ENCODE measurements at places on chromosomes 13 and 19. TPM values are rescaled to one million over a fixed set of nuclear protein-coding genes. Genes with fewer than 3 reads are reported as not detected.
A peak's percentile ranks its signal among the peaks of the same experiment; 100 is the strongest.

DNA sequence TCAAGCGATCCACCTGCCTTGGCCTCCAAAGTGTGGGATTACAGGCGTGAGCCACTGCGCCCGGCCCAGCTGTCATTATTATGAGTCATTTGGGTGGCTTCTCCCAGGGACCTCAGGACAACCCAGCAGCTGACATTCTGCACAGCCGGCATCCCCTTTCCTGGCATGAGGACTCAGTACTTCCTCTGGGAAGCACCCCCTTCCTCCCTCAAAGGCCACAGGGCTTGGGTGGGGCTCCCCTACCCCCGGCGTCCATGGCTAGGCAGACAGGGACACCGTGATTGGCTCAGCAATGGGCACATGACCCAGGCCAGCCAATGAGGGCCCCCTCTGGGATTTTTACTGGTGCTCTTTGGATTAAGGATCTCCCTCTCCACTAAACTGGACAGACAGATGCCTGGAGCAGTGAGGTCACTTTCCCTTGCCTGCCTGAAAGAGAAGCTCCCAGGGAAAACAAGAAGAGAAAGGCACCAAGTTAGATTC, 6.0 kb downstream of the KANK2 start:
- DNase-seq: peak; percentile 80

GRCh38 chr13:53206455-53206854, 177.8 kb downstream of the OLFM4 start:
- no peak for DNase-seq

- no peak for DNase-seq
These were observed 1244.6 kb upstream of the SLC10A2 start for GRCh38 chr13:104310861-104311260.

- DNase-seq: no peak
These were observed 8.6 kb upstream of the ZNF283 start for GRCh38 chr19:43818500-43818899.

GRCh38 chr19:49133621-49134454, 14.5 kb downstream of the PPFIA3 start:
- DNase-seq: no peak

The ZNF723 gene
- not detected for total RNA-seq

The TTC9B gene
- total RNA-seq: not detected

The B3GNT3 gene
- 15.8 TPM for total RNA-seq

The NOSIP gene
- 172 TPM for total RNA-seq

The ANO8 gene
- 4.6 TPM for total RNA-seq

The HRC gene
- total RNA-seq: not detected

Measured in Caki2 (cell line).